ENCODE measurements at places on chromosomes 11 and 22. TPM values are rescaled to one million over a fixed set of nuclear protein-coding genes. Genes with fewer than 3 reads are reported as not detected.

GRCh38 chr11:36389811-36390210 is 93.7 kb downstream of the PRR5L start:
- H3K36me3 ChIP-seq: peaks cover 2% of the 10 kb centered on the region
- H3K4me1 ChIP-seq: peaks cover 13% of the 10 kb centered on the region
- DNase-seq: no peak
- no peak overlapping the region for H3K4me3 ChIP-seq

- H3K4me1 ChIP-seq: peaks cover 5% of the 10 kb centered on the region
- H3K27ac ChIP-seq: no peak overlapping the region
- H3K36me3 ChIP-seq: no peaks in the 10 kb centered on the region
- DNase-seq: no peak
- H3K27me3 ChIP-seq: peaks cover 32% of the 10 kb centered on the region
These were observed 4.0 kb downstream of the FXYD6 start for GRCh38 chr11:117872420-117872961.

DNA sequence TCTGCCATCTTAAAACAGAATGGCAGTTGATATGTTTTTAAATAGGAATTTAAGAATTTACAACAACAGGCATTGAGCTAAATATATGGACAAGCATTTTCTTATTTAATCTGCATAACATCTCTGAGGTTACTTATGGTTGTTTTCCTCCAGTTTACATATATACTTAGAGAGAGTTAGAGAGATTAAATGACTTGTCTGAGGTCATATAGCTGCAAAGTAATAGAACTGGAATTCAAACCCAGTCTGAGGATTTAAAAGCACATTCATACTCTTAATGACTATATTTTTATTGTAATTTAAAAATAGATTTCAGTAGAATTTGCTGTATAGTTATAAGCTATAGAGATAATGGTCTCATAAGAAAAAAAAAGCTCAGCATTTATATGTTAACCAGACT is 81.4 kb upstream of the GRIK4 start:
- no peak overlapping the region for H3K27ac ChIP-seq
- H3K36me3 ChIP-seq: peaks cover 10% of the 10 kb centered on the region
- H3K4me1 ChIP-seq: peaks cover 16% of the 10 kb centered on the region
- H3K4me3 ChIP-seq: no peak overlapping the region
- no peaks in the 10 kb centered on the region for H3K27me3 ChIP-seq
- no peak for DNase-seq

DNA sequence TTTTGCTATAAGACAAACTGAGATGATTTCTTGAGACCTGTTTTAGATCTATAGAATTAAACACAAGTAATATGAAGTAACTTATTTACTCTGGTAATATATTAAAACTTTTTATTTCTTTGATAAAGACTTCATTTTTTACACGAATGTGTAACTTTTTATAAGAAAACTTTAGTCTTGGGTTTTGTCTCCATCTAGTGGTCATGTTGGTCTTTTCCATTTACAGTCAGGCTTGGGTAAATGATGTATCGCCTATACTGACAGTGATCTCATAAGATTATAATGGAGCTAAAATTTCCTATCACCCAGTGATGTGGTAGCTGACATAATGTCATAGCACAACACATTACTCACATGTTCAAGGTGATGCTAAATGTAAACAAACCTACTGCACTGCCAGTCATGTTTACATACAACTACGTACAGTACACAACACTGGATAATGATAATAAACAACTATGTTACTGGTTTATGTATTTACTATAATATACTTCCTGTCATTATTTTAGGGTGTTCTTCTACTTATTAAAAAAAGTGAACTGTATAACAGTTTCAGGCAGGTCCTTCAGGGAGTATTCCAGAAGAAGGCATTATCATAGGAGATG is 7.5 kb upstream of the C11orf97 start:
- no peak overlapping the region for H3K27ac ChIP-seq
- no peaks in the 10 kb centered on the region for H3K4me1 ChIP-seq
- H3K4me3 ChIP-seq: no peak overlapping the region
- no peaks in the 10 kb centered on the region for H3K36me3 ChIP-seq

GRCh38 chr22:24855794-24856193 is 49.8 kb downstream of the SGSM1 start:
- no peak overlapping the region for H3K27ac ChIP-seq
- H3K4me1 ChIP-seq: no peaks in the 10 kb centered on the region
- H3K36me3 ChIP-seq: no peaks in the 10 kb centered on the region
- no peak for DNase-seq
- H3K4me3 ChIP-seq: no peak overlapping the region

DNA sequence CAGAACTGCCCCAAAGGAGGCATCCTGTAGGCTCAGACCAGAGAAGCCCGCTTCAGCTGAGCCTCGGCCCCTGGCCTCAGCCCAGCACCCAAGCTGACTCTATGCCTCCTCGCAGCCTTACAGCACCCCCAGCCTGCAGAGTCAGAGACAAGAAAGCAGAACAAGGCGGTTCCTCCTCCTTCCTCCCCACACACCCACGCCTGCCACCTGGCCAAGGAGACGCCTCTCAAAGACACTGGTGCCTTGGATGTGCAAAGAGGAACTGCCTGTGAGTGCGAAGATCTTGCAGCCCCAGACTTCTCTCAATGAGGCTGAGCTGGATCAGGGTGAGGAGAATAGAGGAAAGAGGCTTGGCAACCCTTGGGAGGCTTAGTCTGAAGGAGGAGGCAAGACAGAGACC is 60.2 kb downstream of the PDE2A start:
- H3K27ac ChIP-seq: no peak overlapping the region
- H3K36me3 ChIP-seq: no peaks in the 10 kb centered on the region
- no peak overlapping the region for H3K4me3 ChIP-seq
- DNase-seq: no peak

DNA sequence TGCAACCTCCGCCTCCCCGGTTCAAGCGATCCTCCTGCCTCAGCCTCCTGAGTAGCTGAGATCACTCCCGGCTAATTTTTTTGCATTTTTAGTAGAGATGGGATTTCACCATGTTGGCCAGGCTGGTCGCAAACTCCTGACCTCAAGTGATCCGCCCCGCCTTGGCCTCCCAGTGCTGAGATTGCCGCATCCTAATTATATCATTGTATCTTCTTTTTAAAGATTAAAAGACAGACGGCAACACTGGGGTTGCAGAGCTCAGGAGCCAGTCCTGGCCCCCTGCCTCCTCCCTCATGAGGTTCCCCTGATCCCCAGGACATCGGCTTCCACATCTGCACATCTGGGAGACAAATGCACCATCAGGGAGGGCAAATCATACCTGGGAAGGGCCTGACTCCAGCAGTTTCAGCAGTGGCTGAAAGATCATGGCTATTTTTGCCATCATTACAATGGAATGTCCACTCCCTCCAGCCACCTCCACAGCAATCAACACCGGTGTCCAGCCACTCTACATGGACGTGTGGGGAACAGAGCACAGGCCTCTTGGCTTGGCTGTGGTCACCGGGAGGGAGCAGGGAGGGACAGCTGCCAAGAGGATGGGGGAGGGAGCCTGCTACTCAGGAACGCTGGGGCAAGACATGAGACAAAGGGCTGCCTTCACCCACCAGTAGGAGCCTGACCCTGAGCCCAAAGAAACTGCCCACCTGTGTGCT is 9.2 kb upstream of the CELSR1 start:
- H3K27me3 ChIP-seq: no peaks in the 10 kb centered on the region
- H3K4me1 ChIP-seq: peaks cover 30% of the 10 kb centered on the region
- no peak overlapping the region for H3K4me3 ChIP-seq
- DNase-seq: peak; percentile 73

DNA sequence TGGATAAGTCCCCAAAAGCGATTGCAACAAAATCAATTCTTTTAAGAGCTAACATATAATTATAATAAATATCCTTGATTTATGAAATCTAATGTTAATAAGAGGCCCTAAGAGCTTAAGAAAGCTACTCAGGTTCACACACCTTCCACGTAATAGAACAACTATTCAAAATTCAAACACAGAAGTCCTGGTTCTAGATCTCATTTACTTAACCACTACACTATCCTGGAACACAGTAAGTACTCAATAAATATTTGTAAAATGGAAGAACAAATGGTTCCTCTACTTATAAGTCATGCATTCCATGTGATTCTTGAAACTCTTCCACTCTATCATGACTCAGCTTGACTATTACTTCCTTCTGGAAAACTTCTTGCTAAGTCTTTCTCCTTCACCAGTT is 268.2 kb downstream of the FAM181B start:
- no peak for DNase-seq
- H3K27me3 ChIP-seq: no peaks in the 10 kb centered on the region
- no peaks in the 10 kb centered on the region for H3K4me1 ChIP-seq
- H3K36me3 ChIP-seq: no peaks in the 10 kb centered on the region

DNA sequence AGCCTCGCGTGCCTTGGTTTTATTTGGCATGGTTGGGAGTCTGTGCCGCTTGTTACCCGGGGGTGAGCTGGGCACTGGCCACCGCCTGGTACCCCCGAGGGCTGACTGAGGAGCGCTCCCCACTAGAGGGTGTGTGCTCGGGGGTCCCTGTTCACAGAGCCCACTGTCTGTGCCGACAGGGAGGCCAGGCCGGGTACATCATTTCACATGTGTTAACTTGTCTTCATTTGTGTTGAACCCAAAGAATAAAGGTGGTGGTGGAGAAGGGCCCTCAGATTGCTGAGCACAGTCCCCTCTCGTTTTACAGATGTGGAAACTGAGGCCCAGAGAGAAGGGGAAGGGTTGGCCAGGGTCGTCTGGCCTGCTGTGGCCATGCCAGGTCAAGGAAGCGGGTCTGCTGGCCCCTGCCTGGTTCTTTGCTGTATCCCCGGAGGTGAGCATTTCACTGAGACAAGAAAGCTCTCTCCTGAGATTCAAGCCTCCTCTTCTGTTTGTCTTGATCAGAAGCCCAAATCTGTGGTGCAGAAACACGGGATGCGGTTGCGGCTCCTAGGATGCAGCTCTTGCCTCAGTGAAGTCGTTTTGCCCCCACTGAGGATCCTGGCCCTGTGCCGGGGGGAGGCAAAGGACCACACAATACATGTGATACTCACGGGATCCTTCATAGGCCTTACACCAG is 60.8 kb downstream of the FBLN1 start:
- no peaks in the 10 kb centered on the region for H3K27me3 ChIP-seq
- no peak for DNase-seq
- no peaks in the 10 kb centered on the region for H3K4me1 ChIP-seq
- no peak overlapping the region for H3K4me3 ChIP-seq
- no peak overlapping the region for H3K27ac ChIP-seq
- no peaks in the 10 kb centered on the region for H3K36me3 ChIP-seq

- no peaks in the 10 kb centered on the region for H3K36me3 ChIP-seq
- H3K27me3 ChIP-seq: peaks cover 25% of the 10 kb centered on the region
- no peak overlapping the region for H3K4me3 ChIP-seq
- DNase-seq: peak; percentile 96
These were observed 119.9 kb downstream of the CTTN start for GRCh38 chr11:70517988-70518907.

- no peak overlapping the region for H3K27ac ChIP-seq
- DNase-seq: no peak
- H3K4me1 ChIP-seq: no peaks in the 10 kb centered on the region
These were observed 10.6 kb downstream of the P2RX3 start for GRCh38 chr11:57348636-57349313.

- DNase-seq: no peak
- H3K27ac ChIP-seq: no peak overlapping the region
- no peaks in the 10 kb centered on the region for H3K4me1 ChIP-seq
- H3K36me3 ChIP-seq: no peaks in the 10 kb centered on the region
These were observed 67.3 kb upstream of the SHISAL1 start for GRCh38 chr22:44379817-44380755.

- no peaks in the 10 kb centered on the region for H3K27me3 ChIP-seq
- H3K4me1 ChIP-seq: peaks cover 8% of the 10 kb centered on the region
- no peak for DNase-seq
These were observed 52.4 kb downstream of the SYT13 start for GRCh38 chr11:45233804-45234170.

DNA sequence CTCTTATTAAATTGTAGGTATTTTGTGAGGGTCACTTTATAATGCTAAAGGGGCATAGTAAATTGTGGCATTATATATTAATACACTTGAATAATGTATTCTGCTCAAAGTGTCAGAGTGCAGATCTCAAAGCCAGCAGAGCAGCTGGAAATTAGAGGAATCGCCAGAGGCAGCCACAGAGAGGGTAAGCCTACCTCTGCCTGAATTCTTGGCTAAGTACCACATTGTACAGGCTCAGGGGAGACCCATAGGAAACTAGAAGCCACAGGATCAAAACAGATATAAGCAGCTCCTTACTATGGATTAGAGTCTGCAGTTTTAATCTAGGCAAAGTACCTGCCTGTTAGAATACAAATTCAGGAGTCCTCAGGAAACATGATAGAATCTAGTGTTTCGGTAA is 249.3 kb downstream of the DDX10 start:
- H3K4me3 ChIP-seq: no peak overlapping the region
- H3K27me3 ChIP-seq: no peaks in the 10 kb centered on the region
- H3K27ac ChIP-seq: no peak overlapping the region
- no peak for DNase-seq
- no peaks in the 10 kb centered on the region for H3K36me3 ChIP-seq
- peaks cover 20% of the 10 kb centered on the region for H3K4me1 ChIP-seq

DNA sequence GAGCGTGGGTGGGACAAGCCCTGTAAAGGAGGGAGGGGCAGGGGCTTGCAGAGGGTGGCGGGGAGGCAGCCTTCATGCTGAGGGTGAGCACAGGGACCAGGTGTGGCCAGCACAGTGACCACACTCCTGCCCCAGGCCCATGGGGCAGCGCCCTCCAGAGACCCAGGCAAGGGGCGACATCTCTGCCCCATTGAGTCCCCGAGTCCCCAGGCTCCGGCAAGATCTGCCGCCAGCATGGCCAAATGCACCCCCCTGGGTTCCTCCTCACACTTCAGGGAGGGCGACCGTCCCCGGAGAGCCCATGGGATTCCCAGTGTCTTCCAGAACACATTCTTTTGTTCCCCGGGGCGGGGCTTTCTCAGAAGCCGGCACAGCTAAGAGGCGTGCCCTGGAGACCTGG is 362.5 kb downstream of the TBC1D22A start:
- no peaks in the 10 kb centered on the region for H3K36me3 ChIP-seq
- DNase-seq: no peak
- no peak overlapping the region for H3K4me3 ChIP-seq
- H3K4me1 ChIP-seq: no peaks in the 10 kb centered on the region

DNA sequence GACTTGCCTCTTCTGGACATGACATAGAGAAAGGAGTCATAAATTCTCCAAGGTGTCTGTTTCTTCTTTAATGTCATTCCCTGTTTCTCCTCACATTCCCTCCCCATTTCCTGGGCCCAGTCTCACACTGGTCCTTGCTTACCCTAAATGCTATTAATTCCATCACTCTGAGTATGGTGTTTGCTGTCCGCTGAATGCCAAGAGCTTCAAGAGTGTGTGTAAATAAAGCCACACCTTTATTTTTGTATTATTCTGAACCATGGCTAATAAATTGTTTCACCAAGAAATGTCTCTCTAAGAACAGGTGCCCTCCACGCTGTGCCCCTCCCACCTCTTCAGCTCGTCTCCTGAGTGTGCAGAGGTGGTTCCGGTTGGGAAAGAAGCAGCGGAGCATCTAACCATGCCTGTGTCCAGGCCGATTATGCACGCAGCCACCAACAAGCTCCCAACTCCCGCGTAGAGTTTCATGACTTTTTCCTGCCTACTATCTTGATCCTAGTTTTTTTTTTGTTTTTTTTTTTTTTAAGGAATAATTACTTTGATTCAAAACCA is 8.6 kb downstream of the TMEM121B start:
- no peaks in the 10 kb centered on the region for H3K36me3 ChIP-seq
- H3K27ac ChIP-seq: no peak overlapping the region
- no peaks in the 10 kb centered on the region for H3K27me3 ChIP-seq
- no peak for DNase-seq

GRCh38 chr11:108322666-108323065 is 99.8 kb downstream of the ATM start:
- H3K4me3 ChIP-seq: no peak overlapping the region
- DNase-seq: no peak
- H3K4me1 ChIP-seq: peaks cover 3% of the 10 kb centered on the region

MS4A10 gene
- total RNA-seq: not detected

RFPL1 gene
- not detected for total RNA-seq

RNF169 gene
- total RNA-seq: 9.8 TPM

MIAT gene
- 22.8 TPM for total RNA-seq
